Fibroblast of skin of back (primary cell): ENCODE measurements at places on chromosomes 7 and 10.

DNA sequence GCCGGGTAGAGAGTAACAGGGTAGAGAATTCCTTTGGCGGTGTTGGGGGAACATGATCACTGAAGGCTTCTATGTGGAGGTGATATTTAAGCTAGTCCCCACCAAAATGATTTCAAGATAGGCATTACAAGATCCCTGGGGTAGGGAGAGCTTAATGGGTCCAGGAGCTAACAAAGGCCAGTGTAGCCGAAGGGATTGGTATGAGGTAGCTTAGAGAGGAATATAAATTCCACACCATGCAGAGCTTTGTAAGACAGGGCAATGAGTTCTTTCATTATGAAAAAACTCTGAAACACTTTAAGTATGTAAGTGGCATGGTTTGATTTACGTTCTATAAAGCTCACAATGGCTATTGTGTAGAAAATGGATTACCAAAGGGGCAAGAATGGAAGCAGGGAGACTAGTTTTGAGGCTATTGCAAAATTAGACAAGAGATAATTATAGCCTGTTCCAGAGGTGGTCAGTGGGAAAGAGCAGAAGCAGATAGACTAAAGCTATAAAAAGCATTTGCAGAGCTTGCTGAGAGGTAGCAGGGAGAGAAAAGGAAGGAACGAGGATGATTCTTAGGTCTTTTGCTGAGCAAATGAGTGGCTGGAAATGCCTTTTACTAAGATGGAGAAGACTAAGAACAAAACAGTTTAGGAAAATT lies 119.7 kb upstream of the SLC25A13 start:
- DNase-seq = no peak

DNA sequence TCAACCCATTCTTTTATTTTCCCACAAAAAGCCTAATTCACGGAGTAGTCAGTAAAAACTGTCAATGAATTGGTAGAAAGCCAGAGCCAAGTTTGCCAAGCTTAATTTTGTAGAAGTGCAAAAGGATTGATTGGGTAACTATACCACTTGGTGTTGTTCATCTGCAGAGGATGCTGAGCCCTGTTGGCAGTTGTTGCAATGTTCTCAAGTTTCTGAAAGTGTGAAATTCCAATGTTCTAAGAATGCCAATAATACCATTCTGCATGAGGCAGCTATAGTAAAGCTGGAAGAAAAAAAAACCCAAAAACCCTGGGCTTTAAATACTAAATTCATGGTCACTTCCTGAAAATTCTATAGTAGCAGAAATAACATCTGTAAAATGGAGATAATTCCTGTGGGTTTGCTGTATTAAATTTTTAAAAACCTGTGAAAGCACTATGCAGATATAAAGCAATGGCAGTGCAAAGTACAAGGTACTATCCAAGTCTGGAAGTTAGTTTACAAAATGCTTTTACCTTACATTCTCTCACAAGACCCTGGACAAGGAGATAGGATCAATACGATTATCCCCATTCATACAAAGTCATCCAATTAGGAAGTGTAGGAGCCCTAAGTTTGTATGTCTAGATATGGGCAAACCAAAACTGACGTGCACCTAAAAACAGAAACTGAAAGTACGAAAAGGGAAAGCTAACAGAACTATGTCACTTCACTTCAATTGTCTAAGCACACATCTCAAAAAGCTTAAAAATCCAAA lies 6.0 kb upstream of the PON1 start:
- DNase-seq = peak; percentile 27

DNA sequence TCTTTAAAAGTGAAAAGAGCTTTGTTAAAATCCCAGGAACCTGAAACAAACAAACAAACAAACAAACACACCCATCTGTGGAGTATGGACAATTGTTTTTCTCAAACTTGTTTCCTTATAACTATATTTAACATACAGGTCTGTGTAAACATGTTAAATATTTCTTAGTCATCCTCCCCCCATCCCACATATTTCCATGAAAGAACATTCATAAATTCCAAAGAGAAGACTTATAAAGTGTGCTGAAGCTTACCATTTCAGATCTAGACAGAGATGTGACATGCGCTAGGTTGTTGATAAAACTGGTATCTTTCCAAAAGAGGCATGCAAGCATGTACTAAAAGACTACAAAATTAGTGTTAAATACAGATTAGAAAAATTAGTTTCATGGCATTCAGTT lies 6.5 kb downstream of the FKBP14 start:
- DNase-seq = peak; percentile 38

- DNase-seq = peak; percentile 96
Observed at GRCh38 chr10:104309980-104310978, 28.0 kb downstream of the ITPRIP start.

GRCh38 chr7:7521259-7521658 lies 14.4 kb downstream of the COL28A1 start:
- peak; percentile 5 for DNase-seq

DNA sequence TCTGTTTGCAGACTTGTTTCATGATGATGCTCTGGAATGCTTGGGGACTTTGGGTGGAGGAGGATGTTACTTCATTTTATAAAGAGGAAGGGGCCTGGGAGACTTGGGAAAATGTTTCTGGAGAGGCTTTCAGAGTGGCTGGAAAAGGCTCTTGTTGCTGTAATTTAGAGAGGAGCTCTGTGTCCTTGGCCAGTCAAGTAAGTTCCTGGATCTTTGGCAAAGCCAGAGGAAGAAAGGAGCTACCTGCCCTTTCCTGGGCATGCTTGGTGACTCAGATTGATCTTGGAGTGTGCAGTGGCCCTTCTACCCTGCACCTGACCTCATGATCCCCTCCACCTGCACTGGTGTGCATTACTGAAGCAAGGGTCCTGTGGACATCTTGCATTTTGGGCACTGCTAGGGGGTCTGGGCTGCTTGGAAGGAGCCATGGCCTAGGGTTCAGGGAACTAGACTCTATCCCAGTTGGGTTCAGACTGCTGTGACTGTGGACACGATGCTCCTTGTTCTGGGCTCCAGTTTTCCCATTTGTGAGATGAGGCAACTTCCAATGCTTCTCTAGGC lies 56.1 kb downstream of the ADCYAP1R1 start:
- no peak for DNase-seq

GRCh38 chr10:89074120-89074519 lies 83.5 kb downstream of the FAS start:
- DNase-seq = peak; percentile 5

DNA sequence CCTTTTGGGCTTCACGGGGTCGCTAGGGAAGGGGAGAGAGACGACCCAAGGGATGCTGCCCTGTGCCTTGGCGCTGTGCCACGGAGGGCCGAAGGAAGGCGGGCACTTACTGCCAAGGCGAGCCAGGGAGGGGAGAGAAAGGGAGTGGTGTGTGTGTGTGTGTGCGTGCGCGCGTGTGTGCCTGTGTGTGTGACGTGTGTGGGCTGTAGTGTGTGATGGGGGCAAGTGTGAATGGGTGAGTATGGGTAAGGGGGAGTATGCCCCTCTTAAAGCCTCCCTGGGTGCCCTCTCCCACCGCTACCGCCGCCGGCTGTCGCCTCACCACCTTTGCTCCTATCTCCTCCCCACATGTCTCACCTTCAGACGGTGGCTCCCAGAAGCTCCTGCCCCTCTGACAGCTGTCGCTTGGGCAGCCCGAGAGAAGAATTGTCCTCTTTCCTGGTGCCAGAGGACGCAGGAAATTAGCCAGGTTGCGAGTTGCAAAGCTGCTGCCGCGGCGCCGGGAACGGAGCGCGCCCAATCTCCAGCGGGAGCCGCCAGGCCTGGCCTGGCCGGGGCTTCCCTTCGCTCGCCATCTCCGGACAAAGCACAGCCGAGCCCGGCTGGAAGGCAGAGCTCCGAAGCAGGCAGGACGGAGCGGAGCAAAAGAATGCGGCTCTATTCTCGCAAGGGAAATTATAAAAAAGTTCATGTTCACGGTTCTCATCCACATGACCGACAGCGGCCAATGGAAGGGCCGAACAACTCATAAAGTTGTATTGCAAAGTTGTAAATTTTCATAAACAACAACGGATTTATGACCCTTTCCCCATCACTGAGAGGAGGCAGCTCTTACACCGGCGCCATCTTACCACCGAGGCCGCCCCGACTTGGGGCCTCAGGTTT lies at the start of gene HOXA3:
Gene HOXA3 (minus strand): TSS at position 653 of the 885 bp plus-strand sequence. CDS start 41,943 bp downstream, outside the sequence.
- DNase-seq = no peak

GRCh38 chr7:19772841-19773760 lies at the start of gene TMEM196:
Gene TMEM196, minus strand, starts transcription at chr7:19773617. Its CDS starts 921 bp downstream, at chr7:19772696.
- DNase-seq = peak; percentile 21

- no peak for DNase-seq
Observed at GRCh38 chr7:5687936-5688630, 93.4 kb downstream of the RNF216 start.

GRCh38 chr10:121627876-121628581 lies 29.8 kb upstream of the FGFR2 start:
- peak; percentile 6 for DNase-seq
